Sigmoid colon (tissue), 7 donors: ENCODE measurements at places on chromosomes 2 and 18.

- no peak for DNase-seq
Observed at GRCh38 chr2:157935378-157935906, 59.3 kb upstream of the ACVR1 start.

- DNase-seq: no peak
Observed at GRCh38 chr2:102359527-102359926, 3.9 kb downstream of the IL18R1 start.

DNA sequence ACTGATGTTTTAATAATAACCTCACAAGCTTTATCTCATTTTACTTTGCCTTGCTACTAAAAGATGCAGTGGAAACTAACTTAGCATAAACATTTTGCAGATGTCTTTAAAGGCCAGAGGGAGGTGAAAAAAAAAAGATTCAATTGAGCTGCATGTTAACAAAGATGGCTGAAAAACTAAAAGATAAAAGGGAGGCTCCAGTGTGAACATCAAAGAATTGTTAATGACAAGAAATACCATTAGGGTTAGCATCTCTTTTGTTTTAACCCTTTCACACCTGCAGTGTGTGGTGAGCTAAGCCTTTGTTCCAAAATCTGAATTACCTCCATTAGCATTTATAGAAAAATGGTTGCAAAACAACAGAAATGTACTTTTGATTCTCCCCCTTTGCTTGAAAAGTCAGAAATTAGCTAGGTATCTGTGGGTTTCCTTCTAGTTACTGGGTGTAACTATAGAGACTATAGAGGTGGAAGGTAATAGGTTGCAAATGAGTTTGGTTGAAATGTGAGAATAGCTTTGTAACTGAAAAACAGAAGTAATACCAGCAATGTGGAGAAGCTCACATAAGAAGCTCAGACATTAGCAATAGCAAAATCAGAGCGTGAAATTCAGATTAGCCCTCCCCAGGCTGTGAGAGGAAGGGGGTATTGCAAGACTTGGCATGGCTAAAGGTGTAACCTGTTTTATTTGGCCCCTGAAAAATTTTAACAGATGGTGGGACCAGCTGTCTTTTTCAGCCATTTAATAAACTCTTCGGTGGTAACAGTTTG lies 34.8 kb upstream of the SP5 start:
- DNase-seq: no peak

DNA sequence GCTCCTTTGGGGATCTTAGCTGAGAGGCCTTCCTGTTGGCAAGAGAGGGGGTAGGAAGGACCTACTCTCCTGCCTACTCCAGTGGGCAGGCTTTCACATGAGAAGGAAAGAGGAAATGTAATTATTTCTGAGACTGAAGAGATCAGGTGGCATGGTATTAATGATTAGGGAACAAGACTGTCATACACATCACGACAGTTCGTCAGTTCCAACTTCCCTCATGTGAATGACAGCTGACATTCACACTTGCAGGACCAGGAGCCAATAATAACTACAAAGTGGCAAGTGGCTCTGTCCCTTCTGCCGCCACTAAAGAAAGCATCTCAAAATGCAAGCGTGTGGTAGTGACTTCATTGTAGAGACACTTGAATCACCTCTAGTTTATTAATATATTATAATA lies 90.0 kb downstream of the ZCCHC2 start:
- no peak for DNase-seq

DNA sequence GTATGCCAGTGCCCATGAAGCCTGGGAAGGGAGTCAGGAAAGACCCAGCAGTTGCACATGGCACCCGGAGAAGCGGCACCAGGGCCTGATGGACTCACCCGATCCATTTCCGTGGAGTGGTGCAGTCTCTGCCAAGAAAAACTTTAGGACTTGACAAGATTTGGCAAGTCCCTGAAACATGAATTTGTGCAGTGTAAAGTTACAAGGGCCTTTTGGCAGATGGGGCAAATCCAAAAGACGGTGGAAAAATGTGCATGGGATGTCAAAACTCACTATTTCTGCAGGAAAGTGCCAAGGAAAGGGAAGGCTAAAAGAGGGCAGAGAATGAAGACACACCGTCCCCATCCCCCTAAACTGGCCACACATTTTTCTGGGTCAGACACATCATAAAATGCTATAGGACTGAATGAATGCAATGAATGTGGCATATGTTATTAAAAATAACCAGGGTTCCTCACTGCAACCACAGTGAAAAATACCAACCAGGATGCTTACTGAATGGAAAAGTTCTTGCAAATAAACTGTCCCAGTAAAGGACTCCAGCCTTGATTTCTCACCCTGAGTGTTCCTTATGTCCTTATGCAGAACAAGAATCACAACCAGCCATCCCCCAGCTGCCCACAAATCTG lies 173.5 kb upstream of the SIX2 start:
- DNase-seq: no peak

DNA sequence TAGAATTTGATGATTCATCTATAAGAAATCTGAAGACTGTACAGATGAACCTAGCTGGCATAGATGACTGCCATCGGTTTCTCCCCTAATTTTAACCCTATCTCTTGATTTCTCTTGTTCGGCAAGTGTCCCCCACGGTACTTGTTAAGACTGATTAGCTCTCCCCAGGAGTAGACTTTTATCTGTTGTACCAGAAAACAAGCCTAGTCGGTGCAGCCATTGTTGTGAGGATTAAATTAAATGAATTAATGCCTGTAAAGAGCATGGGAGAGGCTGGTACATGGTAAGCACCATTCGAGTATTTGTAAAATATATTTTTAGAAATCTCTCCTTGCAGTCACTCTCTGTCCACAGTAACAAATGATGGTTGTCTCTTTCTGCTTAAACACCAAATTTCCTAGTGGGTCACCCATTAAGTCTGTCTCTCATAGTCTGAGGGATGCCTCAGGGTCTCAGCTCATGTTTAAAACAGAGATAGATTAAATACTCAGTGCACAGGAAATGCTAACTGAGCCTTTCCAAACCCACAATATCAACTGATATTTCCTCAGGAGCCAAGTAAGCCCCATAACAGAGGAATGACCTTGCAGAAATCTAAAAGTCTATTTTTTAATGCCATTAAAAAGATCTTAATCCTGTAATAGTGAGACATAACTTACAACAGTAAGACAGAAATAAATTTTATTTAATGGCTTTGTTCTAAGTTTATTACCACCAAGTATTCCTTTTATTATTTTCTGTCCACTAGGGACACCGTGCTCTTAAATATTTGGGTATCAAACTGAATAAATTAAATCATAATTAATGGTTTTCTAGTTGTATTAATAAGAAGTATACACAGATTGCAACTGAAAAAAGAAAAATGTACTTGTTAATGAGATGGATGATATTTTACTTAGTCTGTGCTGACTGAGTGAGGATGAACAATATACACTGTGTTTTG lies 2.9 kb upstream of the B4GALT6 start:
- no peak for DNase-seq

- no peak for DNase-seq
Observed at GRCh38 chr18:77763530-77764145, 514.0 kb downstream of the GALR1 start.

- no peak for DNase-seq
Observed at GRCh38 chr18:62614494-62614893, 91.7 kb downstream of the ZCCHC2 start.

DNA sequence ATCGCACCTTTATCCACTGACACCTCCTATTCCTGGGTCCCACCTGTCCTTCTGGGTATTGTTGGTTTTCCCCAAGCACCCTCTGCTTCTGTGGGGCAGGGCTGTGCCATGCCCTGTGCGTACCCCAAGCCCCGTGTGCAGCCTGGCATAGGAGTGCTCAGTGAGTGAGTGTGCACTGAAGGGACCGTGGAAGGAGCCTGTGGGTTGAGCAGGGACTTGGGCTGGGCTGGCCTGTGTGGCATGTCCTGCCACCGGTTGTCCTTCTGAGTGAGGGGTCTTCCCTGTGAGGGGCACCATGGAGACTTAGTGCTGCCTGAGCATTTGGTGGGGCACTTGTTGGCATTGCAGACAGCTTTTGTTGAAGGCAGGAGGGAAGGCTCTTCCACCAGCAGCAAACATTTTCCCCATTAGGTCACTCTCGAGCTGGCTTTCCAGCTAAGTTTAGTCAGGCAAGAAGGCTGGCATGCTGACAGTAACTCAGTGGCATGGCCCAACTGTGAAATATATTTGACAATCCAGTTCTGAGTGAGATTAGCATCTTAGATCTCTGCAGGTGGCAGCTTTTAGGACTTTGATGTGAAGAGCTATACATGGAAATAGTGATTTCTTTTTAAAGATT lies 64.7 kb downstream of the LPIN1 start:
- no peak for DNase-seq

DNA sequence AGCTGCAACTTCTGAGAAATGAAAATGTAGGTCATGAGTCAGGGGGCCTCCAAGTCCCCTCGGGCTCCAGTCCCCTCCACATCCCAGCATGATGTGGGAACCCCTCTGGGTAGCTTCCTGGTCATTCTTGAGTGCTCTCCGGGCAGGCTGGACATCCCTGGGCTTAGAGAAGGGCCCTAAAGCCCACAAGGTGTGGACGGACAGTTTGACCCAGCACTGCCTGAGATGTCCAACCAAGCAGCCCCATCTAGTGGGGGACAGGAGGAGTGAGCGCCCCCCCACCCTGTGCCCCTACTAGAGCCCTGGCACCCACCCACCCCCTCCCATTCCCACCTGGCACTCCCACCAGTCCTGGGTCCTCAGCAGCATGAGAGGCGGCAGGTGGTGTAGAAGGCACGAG lies 46.0 kb downstream of the CYP27C1 start:
- peak; percentile 75 for DNase-seq

DNA sequence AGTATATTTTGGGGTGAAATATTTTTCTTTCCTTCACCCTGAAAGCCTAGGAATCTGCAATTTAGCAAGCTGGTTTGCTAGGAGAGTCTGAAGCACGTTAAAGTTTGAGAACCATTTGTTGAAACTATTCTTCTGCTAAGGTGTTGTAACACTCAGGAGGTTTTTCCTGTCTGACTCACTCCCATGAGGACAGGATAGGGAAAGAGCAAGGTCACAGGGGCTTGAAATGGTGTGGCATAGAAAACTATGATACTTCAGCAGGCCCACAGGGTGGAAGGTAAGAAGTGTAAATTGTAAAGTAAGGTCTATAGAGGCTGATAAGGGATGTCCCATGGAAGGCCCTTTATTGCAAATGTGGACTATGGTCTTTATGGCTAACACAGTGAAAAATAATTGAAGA lies 177.7 kb upstream of the ZC3H15 start:
- DNase-seq: no peak

DNA sequence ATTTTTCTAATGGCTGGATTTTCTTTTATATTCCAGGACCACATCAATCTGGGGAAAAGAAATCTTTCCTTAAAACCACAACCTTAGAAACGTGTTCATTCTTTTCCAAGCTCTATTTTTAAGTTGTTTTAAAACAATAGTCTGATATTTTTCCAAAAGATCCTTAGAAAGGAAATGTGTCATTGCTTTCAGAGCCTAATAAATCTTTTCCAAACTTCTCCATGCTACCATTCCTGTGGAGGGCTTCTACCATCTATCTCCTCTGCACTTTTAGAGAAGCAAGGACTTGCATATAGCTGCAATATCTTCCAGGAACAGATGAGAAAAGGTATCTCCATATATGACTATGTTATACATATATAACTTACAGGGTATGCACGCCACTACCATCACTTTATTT lies 21.2 kb downstream of the WDFY1 start:
- no peak for DNase-seq

DNA sequence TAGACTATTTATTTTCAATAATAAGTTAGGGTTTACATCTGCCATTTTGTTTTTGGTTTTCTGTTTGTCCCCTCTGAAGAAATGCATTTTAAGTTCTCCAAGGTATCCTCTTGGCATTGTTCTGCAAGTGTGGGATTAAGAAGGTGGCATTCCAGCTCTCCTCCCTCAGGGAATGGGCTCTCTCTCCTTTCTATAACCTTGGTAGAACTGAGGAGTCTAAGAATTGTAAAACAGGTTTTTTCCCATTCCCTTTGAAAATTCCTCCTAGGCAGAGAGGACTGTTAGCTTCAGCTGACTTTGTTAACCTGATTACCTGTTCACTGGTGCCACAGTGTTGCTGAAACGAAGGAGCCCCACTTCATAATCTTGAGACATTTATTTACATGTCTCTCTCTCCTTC lies 26.1 kb upstream of the RAB1A start:
- no peak for DNase-seq

GRCh38 chr18:58755304-58756010 lies 84.2 kb downstream of the MALT1 start:
- DNase-seq: no peak

DNA sequence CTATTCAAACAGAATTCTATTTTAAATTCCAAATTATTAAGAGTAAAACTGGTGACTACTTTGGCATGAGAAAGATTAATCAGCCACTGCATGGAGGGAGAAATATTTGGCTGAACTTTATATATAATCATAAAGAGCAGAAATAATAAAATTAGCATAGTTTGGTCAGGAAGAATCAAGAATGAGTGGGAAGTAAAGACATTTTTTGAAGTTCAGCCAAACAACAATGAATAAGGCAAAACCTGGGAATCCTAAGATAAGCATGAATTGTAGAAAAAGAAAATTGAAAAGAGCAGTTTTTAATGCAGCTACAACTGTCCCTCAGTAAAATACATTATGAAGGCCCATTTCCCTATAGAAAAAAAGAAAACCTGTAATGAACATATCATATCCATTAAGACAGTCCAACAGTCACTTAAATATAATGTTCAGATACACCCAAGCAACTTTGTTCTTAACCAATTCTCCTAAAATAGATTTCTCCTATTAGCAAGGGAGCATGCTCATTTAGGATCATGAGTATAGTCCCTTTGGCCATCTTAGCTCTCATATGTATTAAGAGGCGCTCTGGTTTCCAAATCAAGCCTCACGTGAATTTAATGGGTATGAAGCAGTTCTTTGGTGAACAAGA lies 6.5 kb downstream of the TMEM17 start:
- DNase-seq: no peak

DNA sequence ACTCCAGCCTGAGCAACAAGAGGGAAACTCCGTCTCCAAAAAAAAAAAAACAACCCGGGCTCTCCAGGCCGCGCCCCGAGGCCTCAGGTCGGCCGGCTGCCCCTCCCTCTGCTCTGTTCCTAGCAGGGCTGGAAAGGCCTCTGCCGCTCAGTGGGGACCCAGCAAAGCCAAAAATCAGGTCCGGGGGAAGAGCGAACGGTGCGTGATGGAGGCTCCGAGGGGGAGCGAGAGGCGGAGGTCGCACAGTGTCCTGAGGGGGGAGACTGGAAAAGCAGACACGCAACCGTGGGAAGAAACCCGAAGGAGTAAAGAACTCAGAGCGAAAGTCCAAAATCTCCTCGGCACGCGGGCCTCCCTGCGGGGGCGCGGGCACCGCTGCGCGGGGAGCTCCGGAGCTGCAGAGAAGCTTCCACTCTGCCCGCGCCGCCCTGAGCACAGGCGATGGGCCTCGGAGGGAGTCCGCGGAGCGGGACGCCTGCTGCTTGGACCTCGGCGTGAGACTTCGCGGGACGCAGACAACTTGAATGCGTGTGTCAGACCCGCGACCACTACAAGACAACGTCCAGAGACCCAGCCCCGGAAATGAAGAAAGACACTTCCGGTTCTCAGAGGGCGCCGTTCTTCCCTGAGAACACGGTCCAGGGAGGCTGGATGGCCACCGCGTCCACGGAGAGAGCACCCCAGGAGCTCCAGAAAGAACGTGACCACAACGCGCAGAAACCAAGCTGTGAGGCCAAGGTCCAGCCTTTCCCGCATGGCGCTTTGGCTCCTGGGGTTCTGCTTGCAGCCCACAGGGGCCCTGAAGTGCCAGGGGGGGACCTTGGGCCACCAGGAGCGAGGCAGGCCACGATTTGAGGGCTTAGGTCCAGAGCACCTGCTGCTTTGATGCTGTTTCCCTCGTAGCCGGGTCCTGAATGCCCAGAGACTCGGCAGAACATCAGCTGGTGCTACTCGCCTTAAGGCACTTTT lies 219.8 kb downstream of the DPP10 start:
- DNase-seq: peak; percentile 59
